ENCODE measurements at places on chromosomes 3 and 15.

GRCh38 chr3:177236704-177237103 lies 39.4 kb upstream of the TBL1XR1 start:
- DNase-seq: peak; percentile 3

GRCh38 chr15:25860885-25861866 lies 2.0 kb downstream of the ATP10A start:
- DNase-seq: no peak

GRCh38 chr15:29435811-29436210 lies 166.2 kb upstream of the NSMCE3 start:
- DNase-seq: no peak

GRCh38 chr3:169980055-169980454 lies 13.4 kb downstream of the SEC62 start:
- no peak for DNase-seq

DNA sequence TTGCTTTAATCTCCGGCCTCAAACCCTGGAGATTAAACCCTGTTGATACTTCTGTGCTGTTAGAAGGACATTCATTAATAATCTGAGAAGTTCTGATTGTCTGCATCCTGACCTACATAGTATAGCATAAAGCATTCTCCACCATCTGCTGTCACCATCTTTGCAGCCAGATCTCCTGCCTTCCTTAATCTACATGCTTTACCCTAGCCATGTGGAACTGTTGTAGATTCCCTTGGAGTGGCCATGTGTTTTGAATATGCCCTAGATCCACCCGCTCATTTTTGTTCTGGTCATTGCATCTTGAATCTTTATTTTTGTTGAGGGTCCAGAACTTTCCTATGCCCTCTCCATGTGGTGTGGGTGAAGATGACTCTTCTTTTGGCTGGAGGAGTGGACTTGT lies 110.3 kb downstream of the OXSM start:
- no peak for DNase-seq

GRCh38 chr15:62380011-62380410 lies 214.9 kb upstream of the C2CD4B start:
- no peak for DNase-seq

DNA sequence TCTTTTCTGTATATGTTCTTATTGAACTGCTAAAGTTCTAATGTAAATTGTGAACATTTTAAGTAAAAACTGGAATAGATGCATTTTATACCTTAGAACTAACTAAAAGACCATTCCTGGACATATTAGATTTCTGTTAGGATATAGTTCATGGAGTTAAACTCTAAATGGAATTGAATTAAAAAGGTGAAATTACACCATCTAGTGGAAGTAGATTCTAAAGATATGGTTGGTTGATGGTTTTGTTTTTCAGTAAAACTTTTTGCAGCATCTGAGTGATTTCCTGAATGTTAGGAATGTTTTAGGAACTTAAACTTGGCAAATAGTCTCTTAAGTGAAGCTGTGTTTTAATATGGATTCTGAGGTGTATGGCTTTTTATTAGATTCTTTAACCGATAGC lies 96.8 kb downstream of the SLMAP start:
- DNase-seq: no peak

DNA sequence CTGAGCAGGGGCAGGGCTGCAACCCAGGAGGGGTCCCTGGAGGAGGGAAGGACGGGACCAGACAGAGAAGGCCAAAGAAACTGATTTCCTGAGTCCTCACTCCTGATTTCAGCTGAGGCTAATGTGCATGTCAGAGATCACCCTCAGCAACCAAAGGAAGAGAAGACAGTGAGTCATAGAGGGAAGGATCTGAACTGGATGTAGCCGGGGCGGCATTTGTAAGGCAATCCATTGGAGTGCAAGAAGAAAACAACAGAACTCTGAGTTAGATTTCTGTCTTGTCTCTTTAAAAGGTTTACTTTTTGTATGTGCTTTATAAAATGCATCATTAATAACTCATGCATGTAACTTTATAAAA lies 105.3 kb upstream of the AGBL1 start:
- DNase-seq: no peak

DNA sequence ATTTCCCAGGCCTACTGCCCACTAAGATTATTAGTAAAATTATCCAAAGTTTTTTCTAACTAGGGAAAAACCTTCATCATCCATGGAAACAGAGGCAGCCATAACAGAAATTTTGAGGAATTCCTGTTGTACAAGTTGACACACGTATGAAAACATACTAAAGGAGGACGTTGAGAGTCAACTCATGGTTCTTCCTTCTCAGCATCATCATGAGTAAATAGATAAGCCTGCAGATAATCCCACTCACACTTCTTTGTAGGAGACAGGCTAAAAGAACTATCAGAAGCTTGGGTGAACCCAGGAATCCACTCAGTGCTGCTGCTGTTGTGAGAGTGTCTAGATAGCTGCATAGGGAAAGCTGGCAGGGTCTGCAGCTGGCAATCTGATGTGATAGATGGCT lies 694.8 kb upstream of the NR2F2 start:
- no peak for DNase-seq

GRCh38 chr3:126083913-126084767 lies at the start of gene SLC41A3:
SLC41A3 (minus strand) TSS chr3:126084124; CDS start chr3:126068219, 15,905 bp downstream.
- DNase-seq: peak; percentile 91

Measured in activated CD4-positive, alpha-beta T cell treated with anti-CD3 and anti-CD28 coated beads, Interleukin-2, amount 50 U/mL, for 16 hours (primary cell).